Effector memory CD4-positive, alpha-beta T cell (primary cell): ENCODE measurements at places on chromosomes 5 and 9.

GRCh38 chr5:81750308-81751008 is 439 bp downstream of the SSBP2 start:
- no peak for DNase-seq

GRCh38 chr9:99269416-99269815 is 47.3 kb downstream of the SEC61B start:
- DNase-seq: no peak

GRCh38 chr5:4042311-4042710 is 446.7 kb downstream of the IRX1 start:
- no peak for DNase-seq

DNA sequence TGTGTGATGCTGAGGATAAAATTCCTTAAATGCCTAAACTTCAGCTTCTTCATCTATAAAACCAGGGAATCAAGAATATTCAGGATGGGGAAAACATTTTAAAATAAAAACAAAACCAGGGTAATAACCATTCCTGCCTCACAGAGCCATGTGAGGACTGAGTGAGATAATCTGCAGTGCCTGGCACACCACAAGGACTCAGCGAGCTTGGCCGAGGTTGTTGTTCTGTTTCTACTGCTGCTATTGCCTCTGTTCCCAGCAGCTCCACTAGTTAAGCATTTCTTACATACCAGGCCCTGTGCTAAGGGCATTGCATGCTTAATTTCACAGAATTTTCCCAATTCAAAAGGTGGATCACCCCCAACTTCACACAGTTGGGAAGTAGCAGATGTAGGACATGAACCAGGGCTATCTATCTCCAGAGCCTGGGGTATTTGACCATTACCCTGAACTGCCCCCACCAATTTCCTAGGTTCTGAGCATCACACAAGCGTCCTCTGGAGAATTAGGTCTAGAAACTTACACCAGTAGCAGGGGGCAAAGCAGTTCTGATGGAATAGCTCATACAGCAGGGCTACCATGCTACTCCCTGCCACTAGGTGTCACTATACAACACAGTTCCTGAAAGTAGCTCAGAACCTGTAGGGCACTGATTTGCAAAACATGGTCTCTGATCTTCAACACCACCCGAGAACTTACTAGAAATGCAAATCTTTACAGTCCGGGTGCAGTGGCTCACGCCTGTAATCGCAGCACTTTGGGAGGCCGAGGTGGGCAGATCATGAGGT is 74.3 kb downstream of the LRSAM1 start:
- no peak for DNase-seq

- peak; percentile 18 for DNase-seq
Measured at GRCh38 chr9:126523611-126524111, 90.1 kb upstream of the LMX1B start.

DNA sequence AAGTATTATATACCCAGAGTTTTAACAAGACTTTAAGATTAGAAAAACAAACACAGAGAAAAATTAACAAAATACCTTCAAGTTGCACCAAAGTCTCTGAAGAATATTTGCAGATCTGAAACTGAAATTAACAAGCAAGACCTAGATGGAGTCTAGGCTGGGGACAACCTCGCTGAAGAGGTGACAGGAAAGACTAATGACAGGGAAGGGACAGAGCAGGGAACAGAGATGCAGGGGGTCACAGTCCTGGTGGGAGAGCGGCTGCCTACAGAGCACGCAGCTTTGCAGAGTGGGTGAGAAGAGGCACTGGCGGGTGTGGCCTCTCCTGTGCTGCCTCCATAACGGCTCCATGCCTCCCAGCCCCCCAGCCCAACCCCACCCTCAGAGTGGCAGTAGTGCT is 13.5 kb downstream of the RETREG1 start:
- DNase-seq: no peak

GRCh38 chr5:131096774-131097710 is 68.0 kb downstream of the HINT1 start:
- no peak for DNase-seq

DNA sequence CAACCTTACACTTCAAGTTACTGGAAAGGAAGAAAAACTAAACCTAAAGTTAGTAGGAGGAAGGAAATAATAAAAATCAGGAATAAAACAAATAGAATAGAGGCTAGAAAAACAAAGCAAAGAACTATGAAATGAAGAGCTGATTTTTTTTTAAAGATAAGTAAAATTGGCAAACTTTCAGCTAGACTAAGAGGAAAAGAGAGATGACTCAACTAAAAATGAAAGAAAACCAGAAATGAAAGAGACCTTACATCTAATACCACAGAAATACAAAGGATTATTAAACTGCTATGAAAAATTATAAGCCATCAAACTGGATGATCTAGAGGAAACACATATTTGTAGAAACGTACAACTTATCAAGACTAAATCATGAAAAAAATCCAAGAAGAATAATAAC is 60.0 kb downstream of the PRRC1 start:
- no peak for DNase-seq

DNA sequence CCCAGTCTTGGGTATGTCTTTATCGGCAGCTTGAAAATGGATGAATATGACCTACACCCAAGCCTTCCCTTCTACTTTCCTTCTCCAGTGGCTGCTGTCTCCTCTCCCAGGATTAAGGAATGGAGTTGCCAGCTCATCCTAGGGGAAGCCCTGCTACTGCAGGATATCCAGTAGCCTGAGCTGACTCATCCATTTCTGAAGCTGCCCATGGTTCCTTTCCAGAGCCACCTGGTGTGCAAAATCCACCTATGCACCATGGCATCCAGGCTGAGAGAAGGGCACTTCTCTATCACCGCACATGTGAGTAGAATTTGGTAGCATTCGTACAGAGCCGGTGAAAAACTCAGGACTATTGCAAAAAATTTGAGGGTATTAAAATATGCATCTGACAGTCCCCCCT is 290.8 kb downstream of the YTHDC2 start:
- no peak for DNase-seq

DNA sequence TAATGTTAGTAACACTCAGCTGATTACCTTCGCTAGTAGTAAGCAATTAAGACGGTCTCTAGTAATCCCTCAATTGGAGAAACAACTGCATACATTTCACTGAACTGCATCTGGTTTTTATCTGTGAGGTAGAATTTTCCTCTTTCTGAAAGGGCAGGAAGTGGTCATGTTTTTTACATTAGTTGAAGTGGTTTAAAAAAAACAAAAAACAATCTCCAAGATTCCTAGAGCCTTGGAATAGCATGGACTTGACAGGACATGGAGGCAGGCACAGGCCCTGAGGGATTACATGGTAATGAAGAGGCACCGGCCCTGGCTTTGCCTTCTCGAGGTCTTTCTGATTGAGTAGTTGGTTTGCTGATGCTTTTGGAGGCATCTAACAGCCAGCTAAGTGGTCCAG is 25.8 kb downstream of the THBS4 start:
- DNase-seq: no peak

- DNase-seq: no peak
Measured at GRCh38 chr5:17396247-17396646, 101.8 kb upstream of the TAF11L2 start.

GRCh38 chr5:179311091-179311470 is 34.2 kb downstream of the ADAMTS2 start:
- no peak for DNase-seq

- no peak for DNase-seq
Measured at GRCh38 chr5:73296772-73297171, 123.8 kb downstream of the TMEM174 start.

- DNase-seq: no peak
Measured at GRCh38 chr9:38289866-38290245, 102.6 kb upstream of the ALDH1B1 start.

GRCh38 chr5:146203011-146203871 is at the start of gene RBM27:
RBM27 (plus strand) TSS chr5:146203605; CDS start chr5:146203766, 161 bp downstream.
- DNase-seq: peak; percentile 94

- no peak for DNase-seq
Measured at GRCh38 chr5:137921931-137922330, 32.7 kb downstream of the PKD2L2 start.

- DNase-seq: no peak
Measured at GRCh38 chr5:174837919-174838902, 113.8 kb downstream of the MSX2 start.

DNA sequence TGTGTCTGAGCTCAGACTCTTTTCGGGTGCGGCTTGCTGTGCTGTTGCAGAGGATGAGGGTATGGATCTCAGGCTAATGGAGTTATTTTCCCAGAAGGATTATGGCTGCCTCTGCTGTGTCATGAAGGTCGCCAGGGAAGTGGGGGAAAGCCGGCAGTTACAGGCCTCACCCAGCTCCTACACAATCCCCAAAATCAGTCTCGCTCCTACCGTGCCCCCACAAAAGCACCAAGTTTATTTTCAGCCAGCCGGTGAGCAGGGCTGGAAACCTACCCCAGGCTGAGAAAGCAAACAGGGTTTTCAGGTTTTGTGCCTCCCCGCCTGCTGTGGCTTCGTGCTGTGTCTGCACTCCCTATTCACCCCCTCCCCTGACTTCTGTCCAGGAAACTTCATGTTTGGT is 113.3 kb downstream of the SLC24A2 start:
- DNase-seq: no peak

DNA sequence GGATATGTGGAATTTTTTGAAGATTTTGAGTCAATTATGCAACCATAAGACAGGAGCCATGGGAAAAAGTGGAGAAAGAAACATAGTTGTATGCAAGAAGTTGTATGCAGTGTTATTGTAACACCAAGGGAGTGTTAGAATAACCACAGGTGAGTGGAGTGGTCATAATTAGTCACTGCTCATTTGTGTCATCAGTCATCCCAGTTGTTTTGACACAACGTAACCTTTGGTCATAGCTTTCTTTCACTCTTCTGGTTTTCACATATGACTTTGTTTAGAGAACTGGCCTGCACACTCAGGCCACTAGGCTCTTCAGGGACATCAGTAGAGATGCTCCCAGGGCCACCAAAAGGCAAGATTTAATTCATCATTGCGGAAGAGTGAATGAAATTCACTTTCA is 158.7 kb upstream of the HMHB1 start:
- DNase-seq: no peak

DNA sequence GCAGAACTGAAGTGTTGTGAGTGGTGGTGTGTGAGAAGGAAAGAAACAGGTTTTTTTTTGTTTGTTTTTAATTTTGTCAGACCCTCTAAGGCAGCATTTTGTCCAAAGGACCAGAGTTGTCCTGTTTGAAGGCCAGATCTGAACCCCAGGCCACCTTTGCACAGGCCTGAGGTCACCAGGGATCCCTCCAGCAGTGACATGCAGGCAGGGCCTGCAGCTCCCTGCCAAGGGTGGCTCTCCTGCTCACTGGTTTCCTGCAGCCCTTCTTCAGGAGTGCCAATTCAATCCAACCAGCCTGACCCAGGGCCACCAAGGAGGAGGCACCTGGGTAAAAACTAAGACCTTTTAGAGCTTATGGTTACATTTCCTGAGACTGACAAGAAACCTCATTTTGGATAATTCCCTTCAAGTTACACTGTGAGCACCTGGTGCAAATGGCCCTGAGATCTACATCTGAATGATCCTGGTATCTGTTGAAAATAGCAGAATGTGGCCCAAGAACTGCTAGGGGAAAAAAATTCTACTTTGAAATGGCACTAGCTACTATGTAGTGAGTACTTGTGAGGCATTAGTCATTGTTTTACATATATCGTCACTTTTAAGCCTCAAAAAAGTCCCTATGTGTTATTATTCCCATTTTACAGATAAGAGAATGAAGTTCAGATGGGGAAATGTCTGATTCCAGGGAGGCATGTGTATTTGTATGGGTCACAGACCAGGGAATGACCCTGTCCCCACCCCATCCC is 33.5 kb upstream of the SMU1 start:
- DNase-seq: no peak

DNA sequence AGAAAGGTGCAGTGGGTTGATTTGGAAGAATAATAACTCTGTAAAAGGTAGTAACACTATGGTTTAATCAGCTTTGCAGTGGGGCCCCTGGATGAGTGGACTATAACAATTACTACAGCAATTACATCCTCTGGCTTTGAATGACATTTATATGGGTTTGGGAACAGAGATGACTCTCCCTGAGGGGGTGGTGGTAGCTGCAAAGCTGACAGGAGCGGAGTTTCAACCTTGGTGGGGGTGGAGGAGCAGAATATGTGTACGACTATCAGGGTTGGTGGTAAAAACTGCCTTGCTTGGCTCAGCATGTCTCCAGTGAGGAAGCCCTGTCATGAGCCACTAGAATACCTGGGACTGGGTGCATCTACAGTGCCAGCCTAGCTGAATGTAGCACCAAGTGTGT is 28.3 kb upstream of the NR3C1 start:
- no peak for DNase-seq

DNA sequence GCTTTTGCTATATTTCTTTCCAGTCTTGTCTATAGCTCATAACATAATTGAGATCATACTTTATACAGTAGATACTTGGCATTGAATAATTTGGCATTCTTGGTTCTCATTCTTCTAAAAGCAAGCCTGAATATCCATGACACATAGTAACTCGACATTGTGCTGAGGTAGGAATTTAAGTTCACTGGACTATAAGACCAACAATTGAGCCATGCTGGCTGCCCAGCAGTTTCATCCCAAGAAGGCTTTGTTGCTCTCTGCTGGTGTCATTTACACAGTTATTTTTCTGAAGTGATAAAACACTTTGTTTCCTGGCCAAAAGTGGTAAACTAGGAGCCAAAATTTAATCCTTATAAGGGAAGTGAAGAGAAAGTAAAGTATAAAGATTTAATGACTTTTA is 192.0 kb downstream of the ADAMTSL1 start:
- DNase-seq: no peak

DNA sequence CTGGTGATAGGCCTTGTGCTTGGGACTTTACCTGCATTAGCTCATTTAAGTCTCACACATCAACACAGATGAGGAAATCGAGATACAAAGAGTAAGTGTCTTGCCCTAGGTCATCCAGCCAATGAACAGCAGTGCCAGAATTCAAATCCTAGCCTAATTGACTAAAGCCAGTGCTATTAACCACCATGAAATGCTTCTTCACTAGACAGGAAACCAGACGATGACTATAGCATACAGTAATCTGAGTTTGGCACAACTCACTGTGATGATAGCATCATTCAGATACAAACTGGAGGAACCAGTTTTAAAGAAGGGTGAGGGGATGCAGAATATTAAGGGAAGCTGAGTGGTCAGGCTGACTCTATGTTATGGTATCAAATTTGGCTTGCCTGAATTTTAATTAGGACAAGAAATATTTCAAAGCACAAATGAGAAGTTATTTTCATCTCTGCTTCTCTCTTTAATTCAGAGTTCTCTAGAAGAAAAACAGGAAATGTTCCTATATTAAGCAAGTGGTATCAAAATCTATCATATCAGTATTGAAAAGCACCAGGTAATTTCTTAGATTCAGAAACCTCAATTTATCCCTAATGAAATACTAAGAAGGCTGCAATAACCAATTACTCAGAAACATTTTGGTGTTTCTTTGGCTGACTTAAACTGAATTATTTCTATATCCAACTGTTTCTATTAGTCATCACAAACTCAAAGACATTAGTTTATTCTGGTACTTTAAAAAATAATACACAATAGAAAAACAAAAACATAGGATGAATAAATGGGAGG is 147.0 kb upstream of the RASA1 start:
- no peak for DNase-seq

- no peak for DNase-seq
Measured at GRCh38 chr5:57435701-57436134, 46.9 kb downstream of the ACTBL2 start.
